ENCODE measurements at places on chromosomes 12 and 14.
A peak's percentile ranks its signal among the peaks of the same experiment; 100 is the strongest.

GRCh38 chr12:93484315-93484981 lies 17.1 kb downstream of the MRPL42 start:
- DNase-seq: no peak

DNA sequence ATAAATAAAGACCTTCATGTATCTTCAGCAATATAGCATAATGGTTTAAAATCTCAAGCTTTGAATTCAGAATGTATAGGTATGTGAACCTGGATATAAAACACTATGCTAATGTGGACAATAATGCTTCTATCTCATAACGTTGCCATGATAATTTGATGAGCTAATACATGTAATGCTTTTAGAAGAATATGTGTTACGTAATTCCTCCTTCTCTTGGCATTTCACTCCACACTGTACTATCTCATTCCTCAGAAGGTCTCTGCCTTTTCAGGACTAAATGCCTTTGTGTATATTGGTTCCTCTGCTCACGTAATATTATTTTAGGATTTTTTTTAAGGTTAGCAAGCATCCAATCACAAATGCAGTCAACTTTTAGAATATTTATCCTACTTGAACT lies 86.5 kb downstream of the FOXA1 start:
- DNase-seq: no peak

DNA sequence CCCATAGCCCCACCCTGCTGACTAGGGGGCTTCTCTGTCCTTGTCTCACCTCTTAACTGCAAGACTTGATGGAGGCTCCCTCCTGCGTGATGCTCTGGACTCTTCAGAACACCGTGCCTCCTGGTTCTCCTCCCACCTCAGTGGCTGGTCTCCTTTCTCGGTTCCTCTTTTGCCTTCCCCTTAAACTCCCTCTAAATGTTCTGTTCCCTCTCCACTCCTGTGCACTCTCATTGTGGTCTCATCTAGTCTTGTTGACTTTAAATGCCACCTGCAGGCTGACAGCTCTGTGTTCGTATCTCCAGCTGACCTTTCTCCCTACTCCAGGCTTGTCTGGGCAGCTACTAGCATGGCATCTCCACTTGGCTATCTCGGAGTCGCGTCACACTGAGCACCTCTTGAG lies 28.3 kb downstream of the DYNC1H1 start:
- no peak for DNase-seq

DNA sequence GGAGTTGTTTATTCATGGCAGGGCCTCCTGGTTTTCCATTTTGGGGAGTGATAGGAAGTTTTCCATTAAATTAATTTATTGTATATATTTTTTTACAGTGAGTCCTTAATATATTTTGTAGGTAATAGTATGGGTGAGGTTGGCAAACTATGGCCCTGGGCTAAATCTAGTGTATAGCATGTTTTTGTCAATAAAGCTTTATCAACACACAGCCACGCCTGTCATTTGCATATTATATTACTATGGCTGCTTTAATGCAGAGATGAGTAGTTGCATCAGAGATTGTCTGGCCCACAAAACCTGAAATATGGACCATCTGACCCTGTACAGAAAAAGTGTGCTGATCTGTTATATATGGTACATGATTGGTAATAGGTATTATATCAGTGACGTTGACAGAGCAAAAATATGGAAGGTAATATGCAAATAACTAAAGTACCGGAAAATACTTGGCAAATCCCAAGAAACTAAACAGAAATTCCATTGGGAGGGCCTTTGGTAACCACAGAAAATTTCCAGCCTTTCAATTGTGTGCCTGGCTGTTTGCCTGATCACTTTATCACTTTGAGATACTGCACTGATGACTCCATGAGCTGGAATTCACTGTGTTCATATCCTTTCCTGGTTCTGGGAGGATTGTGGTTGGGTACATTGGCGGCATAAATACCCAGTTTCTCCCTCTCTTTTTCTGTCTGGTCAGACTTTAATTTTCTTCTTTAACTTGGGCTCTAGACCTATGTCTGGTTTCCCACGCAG lies 61.7 kb upstream of the RFLNA start:
- DNase-seq: no peak

DNA sequence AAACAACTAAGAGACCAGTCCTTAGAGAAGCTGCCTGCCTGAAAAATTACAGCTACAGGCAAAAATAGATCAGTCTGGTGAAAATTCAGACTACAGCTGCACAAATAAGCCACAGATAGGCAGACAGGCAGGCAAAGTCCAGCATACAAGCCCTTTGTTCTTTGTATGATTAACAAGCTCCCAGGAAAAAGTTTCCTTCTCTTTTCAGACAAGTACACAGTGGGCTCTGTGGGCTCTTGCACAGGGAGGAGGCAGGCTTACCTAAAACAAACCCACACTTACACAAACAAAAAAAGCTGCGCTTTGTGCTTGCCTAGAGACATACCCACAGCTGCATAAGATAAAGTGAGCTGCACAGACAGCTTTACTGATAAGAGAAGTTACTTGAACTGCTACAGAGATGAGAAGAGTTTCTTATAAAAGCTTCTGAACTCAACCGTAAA lies 7.7 kb downstream of the OR6C68 start:
- DNase-seq: no peak

DNA sequence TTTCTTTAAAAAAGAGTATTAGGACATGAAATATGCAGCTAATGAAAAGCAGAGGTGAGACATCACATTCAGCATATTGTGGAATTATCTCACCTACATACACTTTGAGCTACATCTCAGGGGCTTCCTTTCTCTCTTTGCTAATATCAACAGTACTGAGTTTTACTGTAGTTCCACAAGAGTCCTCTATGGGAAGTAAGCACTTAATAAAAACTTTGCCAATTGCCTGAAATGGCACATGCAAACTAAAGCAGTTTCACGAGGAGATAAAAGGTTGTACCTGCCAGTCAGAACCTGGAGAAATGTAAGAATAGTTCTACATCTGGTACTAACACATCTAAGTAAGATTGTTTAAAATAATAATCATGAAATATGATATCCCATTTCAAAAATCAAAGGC lies 73.5 kb upstream of the GPHB5 start:
- no peak for DNase-seq

DNA sequence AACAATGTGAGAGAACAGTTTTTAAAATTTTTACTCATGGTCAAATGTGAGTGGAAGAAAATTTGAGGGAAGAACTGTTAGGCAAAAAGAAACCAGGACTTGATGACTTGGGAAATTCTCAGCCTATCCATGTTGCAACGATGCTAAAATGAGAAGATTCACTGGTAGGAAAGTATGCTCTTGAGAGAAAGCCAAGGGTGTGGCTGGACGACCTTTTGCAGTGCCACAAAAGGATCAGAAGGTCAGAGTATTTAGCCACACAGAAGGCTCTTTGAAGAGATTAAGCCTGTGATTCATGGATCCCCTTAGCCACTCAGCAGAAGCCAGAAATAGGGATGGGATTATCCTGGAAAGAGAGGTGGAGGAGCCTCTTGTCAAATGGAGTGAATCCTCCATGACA lies 336.8 kb downstream of the LRIG3 start:
- no peak for DNase-seq

GRCh38 chr14:91367173-91368171 lies 50.1 kb downstream of the CCDC88C start:
- peak; percentile 40 for DNase-seq

DNA sequence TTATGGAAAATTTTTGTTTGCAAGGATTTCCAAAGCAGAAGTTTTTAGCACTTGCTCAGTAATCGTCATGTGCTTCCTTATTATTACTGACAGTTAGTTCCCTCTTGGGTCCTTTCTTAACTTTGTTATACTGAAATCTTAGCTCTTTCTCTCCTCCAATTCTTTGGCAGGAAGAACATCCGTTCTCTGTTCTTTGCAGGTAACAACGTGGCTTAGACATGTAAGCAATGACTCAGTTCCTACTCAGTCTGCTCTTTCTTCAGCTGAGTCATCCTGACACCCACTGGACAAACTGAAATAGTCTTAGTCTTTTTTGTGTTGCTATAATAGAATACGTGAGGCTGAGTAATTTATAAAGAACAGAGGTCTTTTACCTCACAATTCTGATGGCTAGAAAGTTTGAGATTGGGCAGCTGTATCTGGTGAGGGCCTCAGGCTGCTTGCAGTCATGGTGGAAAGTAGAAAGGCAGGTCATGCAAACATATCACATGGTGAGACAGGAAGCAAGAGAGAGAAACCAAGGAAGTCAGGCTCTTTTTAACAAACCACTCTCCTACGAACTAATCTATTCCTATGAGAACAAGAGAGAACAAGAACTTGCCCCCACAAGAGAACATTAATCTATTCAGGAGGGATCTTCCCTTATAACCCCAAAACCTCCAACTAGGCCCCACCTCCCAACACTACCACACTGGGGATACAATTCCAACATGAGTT lies 49.2 kb downstream of the TESPA1 start:
- peak; percentile 29 for DNase-seq

GRCh38 chr12:119627019-119627643 lies 33.6 kb downstream of the TMEM233 start:
- DNase-seq: no peak

DNA sequence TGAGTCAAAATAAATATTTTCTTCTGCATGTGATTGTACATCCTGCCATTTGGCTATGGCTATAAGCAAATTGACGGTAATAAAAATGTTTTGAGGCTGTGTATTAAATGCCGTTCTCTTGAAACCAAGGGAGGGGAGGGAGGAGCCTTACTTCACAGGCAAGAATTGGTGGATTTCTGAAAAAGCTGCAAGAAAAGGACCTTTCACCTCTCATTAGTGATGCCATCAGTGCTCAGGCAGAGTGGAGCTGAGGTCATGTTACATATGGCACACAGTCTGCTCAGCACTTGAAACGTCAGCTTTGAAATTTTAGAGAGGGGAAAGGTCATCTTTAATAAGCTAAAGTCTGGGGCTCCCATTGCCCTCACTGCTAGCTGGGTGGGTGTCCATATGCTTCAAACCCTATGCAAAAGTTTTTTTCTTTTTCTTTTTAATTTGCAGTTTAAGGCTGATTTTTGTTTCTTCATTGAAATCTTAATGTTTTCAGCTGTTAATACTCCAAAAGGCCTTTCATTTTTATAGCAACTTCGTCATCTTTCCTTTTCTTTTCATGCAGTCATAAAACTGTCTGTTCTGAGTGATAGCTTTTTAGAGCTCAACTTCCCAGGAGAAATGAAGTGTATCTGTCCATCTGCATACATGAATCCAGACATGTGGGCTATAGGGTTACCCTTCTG lies 9.8 kb upstream of the SIX1 start:
- no peak for DNase-seq

GRCh38 chr14:102046337-102047278 lies 40.2 kb downstream of the HSP90AA1 start:
- DNase-seq: no peak

DNA sequence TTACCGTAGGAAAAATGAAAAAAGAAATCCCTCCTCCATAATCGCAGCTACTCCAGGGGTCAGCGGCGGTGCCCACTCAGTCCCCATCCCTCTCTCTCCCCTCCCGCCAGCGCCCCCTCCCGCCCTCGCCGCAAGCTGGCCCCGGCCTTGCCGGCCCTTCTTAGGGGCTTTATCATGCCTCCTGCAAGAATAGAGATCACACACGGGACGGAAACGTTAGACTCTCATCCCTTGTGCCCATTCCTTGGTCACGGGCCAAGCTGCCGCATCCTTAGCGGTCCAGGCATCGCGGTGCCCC lies 692 bp upstream of the COX14 start:
- DNase-seq: no peak

- no peak for DNase-seq
Measured at GRCh38 chr12:1309613-1310012, 284.8 kb downstream of the FBXL14 start.

- DNase-seq: no peak
Measured at GRCh38 chr12:54207539-54208294, 18.9 kb upstream of the SMUG1 start.

- DNase-seq: no peak
Measured at GRCh38 chr12:6336079-6336888, 5.6 kb downstream of the TNFRSF1A start.

DNA sequence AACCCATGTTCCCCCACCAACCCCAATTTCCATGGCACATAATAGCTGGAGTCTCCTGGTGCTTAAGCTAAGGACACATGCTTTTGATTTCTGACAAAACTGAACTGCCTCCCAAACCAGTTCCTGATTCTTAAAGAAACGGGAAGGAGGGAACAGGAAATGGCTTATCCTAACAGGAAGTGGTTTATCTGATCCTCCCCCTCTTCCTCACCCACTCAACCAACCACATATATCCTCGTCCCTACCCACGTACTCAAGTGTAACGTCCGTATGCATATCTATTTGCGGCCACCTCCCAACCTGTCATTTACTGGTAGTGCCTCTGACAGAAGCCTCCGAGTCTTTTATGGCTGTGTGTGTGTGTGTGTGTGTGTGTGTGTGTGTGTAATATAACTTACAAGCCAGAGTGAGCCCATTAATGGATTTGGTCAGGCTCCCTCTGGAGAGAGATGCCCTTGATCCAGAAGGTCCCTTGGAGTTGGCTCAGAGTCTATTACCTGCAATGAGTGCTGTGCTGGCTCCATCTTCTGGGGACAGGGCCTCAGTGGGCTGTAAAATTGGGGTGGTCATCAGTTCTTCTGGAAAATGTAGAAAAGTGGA lies 7.7 kb downstream of the DAZAP2 start:
- DNase-seq: no peak

GRCh38 chr14:75711105-75711795 lies 50.2 kb downstream of the TTLL5 start:
- DNase-seq: no peak

GRCh38 chr12:57127726-57128518 lies at the start of gene LRP1:
Gene LRP1 (plus strand): TSS chr12:57128483. CDS start chr12:57128965, 482 bp downstream.
- peak; percentile 71 for DNase-seq

DNA sequence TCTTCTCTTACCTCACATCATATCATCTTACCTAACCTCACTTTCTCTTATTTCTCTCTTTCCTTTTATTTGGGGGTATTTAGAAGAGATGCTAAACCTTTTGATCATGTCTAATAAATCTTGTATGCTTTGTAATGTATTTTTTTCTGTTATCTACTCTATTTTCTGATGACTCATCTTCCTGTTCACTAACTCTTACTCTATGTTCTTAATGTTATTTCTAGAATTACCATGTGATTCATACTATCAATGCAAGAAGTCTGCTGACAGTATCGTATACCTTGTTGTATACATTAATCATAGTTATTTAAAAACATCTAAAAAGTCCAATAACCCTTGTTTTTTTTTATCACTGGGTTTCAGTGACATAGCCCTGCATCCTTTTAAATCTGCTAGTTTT lies 62.3 kb downstream of the MGAT4C start:
- no peak for DNase-seq

DNA sequence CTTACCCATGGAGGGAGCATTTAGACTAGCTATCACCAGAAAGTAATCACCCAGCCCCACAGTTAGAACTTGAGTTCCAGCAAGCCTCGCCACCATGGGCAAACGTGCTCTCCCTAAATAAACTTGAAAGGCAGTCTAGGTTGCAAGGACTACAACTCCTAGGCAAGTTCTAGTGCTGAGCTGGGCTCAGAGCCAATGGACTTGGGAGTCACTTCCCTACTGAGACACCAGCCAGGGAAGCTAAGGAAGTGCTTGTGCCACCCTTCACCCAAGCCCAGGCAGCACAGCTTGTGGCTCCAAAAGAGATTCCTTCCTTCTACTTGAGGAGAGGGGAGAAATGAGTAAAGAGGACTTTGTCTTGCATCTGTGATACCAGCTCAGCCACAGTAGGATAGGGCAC lies 57.9 kb downstream of the SLCO1A2 start:
- no peak for DNase-seq
